ENCODE measurements at places on chromosomes 6 and 20. TPM values are rescaled to one million over a fixed set of nuclear protein-coding genes. Genes with fewer than 3 reads are reported as not detected.

FAM210B gene
- total RNA-seq: 10.9 TPM

PLN gene
- total RNA-seq: not detected

CNR1 gene
- total RNA-seq: not detected

ADGB gene
- not detected for total RNA-seq

OLIG3 gene
- total RNA-seq: not detected

DNA sequence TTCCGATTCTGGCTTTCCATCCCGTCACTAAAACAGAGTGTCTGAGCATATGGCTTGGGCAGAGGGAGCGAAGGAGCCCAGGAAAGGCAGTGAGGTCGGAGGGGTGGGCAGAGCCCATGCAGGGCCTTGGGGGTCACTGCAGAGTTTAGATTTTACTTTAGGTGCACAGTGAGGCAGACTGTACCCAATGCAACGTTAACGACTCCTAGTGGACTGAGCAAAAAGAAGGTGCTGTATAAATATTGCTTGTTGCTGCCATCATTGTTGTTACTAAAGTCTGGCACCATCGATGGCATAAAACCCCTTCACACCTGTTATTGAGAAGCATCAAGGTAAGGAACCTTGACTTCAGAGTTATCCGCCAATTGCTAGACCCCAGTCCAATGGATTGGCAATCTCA, 119.0 kb downstream of the EYA2 start:
- H3K27me3 ChIP-seq: peaks cover 25% of the 10 kb centered on the region
- DNase-seq: no peak

DNA sequence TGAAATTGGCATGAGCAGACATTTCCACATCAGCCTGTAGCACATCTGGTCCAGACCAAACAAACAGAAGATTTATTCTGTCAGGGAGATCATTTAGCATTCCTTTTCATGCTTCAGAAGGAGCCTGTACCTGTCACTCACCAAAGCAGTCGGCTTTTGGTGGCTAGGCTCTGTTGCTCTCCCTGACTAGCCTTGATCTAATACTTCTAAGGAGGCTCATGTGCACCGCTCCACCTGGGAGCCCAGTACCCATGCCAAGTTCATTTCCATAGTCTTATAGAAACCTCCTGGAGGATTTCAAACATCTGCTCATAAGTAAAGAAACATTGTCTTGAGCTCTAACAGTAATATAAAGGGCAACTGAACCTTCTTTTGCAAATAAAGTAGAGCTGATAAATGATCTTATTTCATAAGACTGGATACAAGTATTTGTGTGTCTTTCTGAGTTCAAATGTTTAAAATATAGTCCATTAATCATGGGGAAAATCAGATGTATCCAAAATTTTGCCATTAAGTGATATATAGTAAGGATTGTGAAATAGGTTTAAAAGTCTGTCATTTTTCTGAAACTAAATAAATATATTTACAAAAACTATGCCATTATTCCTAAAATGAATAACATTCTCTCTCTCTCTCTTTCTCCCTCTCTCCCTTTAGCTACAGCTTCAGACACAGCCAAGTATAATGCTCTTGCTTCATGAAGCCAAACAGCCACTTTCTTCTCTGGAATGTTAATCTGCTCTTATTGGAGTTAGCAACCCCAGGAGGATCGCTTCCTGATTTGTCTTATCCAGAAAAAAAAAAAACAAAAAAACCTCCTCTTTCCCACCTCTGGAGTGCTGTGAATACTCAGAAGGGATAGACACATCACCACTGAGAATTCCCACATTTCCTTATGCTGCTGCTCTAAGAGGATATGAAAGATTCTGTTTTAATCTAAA, 192.7 kb upstream of the TFAP2D start:
- DNase-seq: no peak
- H3K4me1 ChIP-seq: no peaks in the 10 kb centered on the region
- no peak overlapping the region for H3K27ac ChIP-seq
- no peaks in the 10 kb centered on the region for H3K27me3 ChIP-seq
- H3K36me3 ChIP-seq: no peaks in the 10 kb centered on the region
- H3K4me3 ChIP-seq: no peak overlapping the region

DNA sequence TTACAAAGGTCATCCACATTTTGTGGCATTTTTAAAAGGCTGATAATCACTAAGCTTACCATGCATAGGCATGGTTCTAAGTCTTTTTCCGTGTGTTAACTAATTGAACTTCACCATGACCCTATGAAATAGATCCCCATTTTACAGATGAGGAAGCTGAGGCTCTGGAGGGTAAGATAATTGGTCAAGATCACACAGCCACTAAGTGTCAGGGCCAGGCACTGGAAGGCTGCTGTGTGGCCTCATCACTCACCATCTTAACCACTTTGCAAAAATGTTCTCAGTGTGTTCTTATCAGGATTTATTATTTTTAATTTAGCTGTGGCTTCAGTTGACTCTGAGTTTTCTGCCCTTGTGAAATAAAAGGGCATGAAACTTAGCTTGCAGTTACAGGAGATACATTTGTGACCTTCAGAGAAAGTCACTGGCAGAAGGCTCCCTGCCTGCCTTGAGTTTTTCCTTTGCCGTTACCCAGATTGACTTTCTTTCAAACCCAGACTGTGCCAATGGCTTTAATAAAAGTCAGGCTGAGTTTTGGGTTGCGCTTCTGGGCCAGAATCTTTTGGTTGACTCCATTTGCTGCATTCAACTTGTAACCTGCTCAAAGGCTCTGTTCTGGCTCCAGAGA, 82.0 kb downstream of the EZR start:
- H3K4me1 ChIP-seq: peaks cover 1% of the 10 kb centered on the region
- H3K4me3 ChIP-seq: no peak overlapping the region
- no peak overlapping the region for H3K27ac ChIP-seq
- DNase-seq: no peak
- peaks cover 76% of the 10 kb centered on the region for H3K36me3 ChIP-seq

- H3K4me3 ChIP-seq: no peak overlapping the region
- no peak for DNase-seq
- H3K27ac ChIP-seq: no peak overlapping the region
- peaks cover 17% of the 10 kb centered on the region for H3K4me1 ChIP-seq
Observed at GRCh38 chr6:34310817-34311216, 62.0 kb upstream of the SMIM29 start.

- no peak overlapping the region for H3K4me3 ChIP-seq
- no peak for DNase-seq
- peaks cover 6% of the 10 kb centered on the region for H3K4me1 ChIP-seq
- H3K36me3 ChIP-seq: no peaks in the 10 kb centered on the region
- peaks cover 5% of the 10 kb centered on the region for H3K27me3 ChIP-seq
Observed at GRCh38 chr6:99013145-99013544, 65.4 kb upstream of the FBXL4 start.

GRCh38 chr20:16292226-16292880, 280.9 kb downstream of the KIF16B start:
- no peaks in the 10 kb centered on the region for H3K27me3 ChIP-seq
- no peaks in the 10 kb centered on the region for H3K36me3 ChIP-seq
- H3K4me1 ChIP-seq: no peaks in the 10 kb centered on the region
- H3K4me3 ChIP-seq: no peak overlapping the region
- DNase-seq: no peak
- no peak overlapping the region for H3K27ac ChIP-seq

DNA sequence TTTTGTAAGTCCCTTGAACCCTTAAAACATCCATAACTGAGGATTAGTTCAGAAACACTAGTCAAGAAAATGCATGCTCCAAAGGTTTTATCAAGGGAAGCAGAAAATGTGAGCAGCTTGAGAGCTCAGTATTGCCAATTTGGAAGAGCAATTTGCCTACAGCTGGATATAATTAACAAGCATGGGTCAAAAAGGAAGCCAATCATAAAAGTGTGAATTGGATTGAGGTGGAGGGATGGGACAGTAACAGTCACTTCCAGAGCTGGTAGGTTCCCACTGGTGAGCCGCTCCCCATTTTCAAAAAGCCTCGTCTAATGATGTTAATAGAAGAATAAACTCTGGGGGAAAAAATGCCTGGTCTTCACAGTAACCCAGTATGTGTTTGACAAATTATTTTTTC, 5.0 kb upstream of the PTPRK start:
- no peaks in the 10 kb centered on the region for H3K36me3 ChIP-seq
- no peak for DNase-seq
- peaks cover 36% of the 10 kb centered on the region for H3K27me3 ChIP-seq
- H3K4me1 ChIP-seq: peaks cover 4% of the 10 kb centered on the region
- H3K27ac ChIP-seq: no peak overlapping the region

DNA sequence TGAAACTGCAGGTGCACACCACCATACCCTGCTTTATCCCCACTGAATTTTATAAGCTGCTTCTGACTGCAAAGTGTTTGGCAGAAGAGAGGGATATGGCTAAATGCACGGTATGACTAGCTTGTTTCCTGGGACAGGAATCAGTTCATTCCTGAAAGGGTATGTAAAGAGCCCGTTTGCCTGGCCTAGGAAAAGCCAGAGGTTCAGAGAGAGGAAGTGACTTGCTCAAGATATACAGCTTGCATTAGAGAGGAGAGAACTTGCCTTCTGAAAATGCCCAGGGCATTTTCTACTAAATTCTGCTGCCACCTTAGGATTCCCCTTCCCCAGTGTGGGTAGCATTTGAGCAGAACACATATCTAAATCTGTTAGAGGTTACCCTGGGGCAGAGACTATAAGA, 683 bp upstream of the GCNT2 start:
- peaks cover 5% of the 10 kb centered on the region for H3K4me1 ChIP-seq
- no peak overlapping the region for H3K4me3 ChIP-seq
- peaks cover 4% of the 10 kb centered on the region for H3K27me3 ChIP-seq
- H3K36me3 ChIP-seq: no peaks in the 10 kb centered on the region
- DNase-seq: no peak

DNA sequence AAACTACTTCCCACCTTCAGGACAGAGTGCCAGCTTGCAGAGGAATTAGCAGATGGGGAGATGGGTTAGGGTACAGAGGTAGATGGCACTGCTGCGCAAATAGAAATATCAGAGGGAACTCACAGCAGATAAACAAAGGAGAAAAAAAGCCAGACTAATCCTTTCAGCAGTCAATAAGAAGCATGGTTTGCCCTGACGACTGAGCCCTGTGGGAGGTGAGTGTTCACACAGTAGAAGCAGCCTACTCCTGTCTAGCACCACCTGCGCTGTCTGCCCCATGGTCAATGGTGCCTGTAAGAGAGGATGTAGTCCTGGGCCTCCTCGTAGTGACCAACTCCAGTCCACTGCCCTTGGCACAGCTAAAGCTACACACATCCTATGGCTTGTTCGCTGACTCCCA, 174.1 kb downstream of the IBTK start:
- no peak overlapping the region for H3K4me3 ChIP-seq
- H3K27ac ChIP-seq: no peak overlapping the region
- no peaks in the 10 kb centered on the region for H3K36me3 ChIP-seq
- no peaks in the 10 kb centered on the region for H3K4me1 ChIP-seq
- peaks cover 4% of the 10 kb centered on the region for H3K27me3 ChIP-seq
- no peak for DNase-seq

GRCh38 chr6:14312587-14312986, 195.0 kb downstream of the CD83 start:
- H3K36me3 ChIP-seq: peaks cover 6% of the 10 kb centered on the region
- H3K27me3 ChIP-seq: no peaks in the 10 kb centered on the region
- H3K4me3 ChIP-seq: no peak overlapping the region
- peaks cover 15% of the 10 kb centered on the region for H3K4me1 ChIP-seq

All from activated naive CD8-positive, alpha-beta T cell treated with anti-CD3 and anti-CD28 coated beads, Interleukin-2, amount 10 ng/mL, durations not matched to agents 7 days and 5 days (primary cell).